ENCODE measurements at places on chromosomes 16 and 17.

DNA sequence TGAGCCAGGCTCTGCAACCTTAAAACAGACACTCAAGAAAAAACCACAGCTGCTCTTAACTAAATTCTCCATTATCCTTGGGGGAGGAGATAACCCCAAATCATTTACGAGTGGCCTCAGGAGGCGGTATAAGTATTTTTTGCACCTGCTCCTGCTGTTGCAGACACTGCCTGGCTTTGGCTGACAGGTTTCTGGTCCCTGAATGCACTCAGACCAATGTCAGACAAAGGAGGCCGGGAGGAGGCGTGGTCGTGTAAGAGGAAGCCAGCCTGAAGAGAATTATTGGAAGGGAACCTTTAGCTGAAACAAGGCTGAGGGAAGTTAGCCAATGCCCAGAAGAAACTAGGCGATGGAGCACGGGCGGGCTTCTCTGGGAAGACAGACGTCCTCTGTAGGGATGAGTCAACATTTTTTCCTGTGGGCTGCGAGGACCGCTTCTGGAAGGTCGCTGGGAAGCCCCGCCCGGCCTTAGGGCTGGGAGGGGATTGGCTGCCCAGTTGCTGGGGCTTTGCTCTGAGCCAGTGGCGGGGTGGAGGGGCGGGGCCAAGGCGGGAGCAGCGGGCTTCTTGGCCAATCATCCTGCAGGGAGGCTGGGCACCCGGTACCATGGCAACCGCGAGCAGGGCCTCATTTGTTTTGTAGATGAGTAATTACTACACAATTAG is 82.3 kb downstream of the CCDC182 start:
- DNase-seq, result peak; percentile 9

DNA sequence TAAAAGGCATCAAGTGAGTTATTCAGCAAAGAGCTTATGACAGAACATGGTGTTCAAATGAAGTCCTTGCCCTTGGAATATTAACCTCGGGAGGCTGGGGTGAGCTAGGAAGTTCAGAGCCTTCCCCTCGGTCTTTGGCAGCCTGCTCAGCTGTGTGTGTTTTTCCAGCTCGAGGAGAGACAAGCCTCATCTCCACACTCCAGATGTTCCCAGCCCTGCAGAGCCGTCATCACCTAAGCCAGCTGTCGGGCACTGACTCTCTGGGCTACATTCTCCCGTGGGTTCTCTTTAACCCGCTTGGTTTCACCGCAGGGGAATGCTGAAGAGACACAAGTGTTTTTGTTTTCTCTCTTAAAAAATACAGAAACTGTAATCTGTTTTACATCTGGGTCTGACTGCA is 47.1 kb downstream of the IRX3 start:
- DNase-seq, result no peak

DNA sequence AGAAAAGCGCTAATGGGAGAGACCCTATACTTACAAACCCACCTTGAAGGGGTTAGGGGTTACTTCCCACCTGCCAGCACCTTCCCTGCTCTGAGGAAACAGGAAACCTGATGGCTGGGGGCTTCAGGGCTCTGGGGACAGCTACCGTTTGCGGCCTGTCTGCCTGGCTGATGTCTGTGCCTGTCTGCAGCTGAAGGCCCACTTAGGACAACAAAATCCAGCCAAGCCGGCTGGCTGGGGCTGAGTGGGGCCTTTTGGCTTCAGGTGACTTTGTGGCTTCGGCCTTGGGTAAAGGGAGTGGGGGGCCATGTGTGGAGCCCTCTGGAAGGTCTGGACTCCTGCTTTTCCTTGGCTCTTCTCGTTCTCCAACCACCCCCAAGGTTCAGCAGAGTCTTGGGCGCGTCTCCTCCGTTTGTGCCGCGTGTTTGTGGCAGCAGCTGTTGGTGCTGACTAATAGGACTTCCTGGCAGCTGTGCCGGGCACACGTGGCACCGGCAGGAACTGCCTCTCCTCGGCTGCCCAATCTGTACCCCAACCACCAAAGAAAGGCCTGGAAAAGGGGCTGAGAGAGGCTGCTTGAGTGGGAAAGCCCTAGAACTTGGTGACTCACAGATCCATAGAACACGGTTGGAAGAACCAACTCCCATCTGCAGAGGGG is 186.7 kb downstream of the MSI2 start:
- DNase-seq, result peak; percentile 61

- no peak for DNase-seq
Observed at GRCh38 chr16:4510747-4511426, 27.7 kb downstream of the CDIP1 start.

DNA sequence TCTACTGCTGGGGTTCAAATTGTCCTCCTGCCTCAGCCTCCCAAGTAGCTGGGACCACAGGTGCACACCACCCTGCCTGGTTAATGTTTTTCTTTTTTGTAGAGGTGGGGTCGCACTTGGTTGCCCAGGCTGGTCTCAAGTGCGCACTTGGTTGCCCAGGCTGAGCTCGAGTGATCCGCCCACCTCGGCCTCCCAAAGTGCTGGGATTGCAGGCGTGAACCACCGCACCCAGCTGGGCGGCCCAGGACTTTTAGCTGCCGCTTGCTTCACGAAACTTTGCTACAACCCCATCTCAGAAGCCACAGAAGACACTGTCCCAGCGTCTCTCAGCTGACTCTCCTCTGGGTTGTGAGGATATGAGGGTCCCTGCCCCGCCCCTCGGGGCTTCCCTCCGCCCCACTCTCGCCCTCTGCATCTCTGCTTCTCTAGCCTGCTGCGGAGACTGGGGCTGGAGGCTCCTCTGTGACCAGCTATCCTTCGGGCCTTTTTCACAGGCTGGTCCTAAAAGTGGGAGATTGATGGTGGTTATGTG is 48.8 kb upstream of the CBX4 start:
- no peak for DNase-seq

GRCh38 chr17:78026381-78026780 is 67.9 kb downstream of the TNRC6C start:
- DNase-seq, result no peak

DNA sequence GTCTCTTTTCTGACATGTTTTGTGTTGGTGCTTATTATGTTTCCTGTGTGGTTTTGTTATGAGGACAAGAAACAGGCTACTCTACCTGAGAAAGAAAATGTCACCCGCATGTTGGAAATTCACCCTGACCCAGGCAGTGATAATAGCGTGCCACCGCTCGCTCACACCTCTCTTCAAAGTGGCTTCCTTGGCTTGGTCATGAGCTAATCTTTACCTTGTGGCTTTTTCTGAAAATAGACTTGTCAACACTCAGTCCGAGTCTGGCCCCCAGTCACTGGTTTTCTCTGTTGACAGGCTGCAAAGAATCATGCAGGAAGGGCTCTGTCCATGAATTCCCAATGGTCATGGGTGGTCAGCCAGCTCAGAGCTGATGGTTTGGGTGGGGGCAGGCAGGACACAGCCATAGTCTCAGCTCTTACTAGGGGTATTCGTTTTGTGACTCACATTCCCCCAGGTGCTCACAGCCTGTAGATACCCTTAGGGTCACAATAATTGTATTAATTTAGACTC is 121.3 kb upstream of the CACNG5 start:
- no peak for DNase-seq

DNA sequence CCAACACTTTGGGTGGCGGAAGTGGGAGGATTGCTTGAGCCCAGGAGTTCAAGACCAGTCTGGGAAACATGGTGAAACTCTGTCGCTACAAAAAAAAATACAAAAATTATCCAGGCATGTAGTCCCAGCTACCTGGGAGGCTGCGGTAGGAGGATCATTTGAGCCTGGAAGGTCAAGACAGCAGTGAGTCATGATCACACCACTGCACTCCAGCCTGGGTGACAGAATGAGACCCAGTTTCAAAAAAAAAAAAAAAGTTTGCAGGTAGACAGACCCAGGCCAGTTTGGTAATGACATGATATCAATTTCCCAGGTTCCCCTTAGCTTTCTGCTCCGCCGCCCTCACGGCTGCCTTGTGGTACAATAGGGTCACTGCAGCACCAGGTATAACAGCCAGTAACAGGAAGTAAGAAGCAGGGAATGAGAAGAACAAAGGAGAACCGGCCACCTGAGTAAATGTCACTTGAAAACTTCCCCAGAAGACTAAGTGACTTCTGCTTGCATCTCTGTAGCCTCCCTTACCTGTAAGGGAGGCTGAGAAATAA is 201.2 kb upstream of the HSBP1 start:
- no peak for DNase-seq

DNA sequence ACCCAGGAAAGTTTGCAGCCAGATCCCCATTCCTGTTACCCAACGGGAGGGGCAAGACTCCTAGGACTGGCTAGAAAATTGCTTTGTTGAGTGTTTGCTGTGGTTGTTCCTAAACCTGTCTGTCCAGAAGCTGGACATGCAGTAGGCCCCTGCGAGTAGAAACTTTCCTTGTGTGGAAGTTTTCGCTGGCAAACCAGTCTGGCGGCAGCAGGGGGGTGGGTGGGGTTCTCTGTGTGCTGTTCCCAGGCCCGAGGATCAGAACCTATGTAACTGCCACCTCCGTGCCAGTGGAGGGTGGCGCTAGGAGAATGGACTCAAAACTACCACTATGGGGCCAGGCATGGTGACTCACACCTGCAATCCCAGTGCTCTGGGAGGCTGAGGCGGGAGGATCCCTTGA is 9.2 kb downstream of the SGSM2 start:
- no peak for DNase-seq

- DNase-seq, result no peak
Observed at GRCh38 chr17:69551212-69552010, 136.9 kb downstream of the MAP2K6 start.

DNA sequence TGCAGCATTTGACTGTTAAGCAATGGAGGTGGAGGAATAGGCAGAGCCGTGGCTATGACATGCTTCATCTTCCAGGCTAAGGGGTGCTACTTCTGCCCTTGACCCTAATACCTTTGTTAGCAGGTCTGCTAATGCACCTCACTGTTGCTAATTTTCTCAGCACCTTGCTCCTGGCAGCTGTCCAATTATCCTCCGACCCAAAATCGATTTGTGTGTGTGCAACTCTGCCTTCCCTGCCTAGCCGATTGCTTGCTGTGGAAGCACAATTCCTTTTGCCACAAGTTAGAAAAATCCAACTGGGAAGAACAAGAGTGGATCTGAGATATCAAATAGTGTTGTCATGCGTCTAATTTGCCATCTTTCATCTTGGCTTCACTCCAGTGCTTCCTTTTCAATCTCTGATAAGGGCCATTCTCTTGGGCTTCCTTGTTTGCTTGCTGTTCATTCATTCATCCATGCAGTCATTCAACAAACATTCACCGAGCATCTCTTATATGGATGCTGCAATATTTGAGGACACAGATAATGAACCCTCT is 422.8 kb downstream of the RBFOX1 start:
- DNase-seq, result no peak

DNA sequence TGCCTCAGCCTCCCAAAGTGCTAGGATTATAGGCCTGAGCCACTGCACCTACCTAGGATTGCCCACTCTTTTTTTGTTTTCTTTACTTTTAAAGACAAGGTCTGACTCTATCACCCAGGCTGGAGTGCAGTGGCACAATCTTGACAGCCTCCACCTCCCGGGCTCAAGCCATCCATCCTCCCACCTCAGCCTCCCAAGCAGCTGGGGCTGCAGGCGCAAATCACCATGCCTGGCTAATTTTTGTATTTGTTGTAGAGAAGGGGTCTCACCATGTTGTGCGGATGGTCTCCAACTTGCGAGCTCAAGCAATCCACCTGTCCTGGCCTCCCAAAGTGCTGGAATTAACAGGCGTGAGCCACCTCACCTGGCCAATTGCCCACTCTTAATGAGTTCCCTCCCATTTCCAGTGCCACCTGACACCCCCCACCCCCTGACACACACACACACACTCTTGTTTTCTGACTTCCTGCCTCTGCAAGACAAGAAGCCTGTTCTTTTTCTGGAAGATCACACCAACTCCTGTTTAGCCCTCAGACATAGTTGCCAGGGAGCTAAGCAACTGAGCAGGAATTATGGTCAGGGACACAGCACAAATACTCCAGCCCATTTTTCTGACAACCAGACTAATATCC is 2.6 kb downstream of the OVCA2 start:
- DNase-seq, result no peak

DNA sequence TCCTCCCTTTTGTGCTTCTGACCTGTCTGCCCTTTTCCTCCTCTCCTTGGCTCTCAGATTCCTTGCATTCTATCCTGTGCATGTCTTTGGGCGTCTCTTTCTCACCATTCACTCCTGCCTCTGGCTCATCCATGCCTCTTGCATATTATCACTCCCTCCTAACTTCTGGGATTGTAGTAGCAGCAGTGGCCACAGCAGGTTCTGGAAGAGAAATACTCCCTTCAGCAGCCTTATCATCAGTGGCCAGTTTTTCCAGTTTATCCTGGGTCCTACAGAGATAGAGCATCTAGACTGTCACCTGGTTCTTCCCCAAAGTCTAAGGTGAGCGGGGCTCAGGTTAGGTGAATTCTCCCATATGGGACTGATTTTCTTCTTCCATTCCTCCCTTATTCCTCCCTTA is 354.0 kb upstream of the CCL2 start:
- DNase-seq, result no peak

DNA sequence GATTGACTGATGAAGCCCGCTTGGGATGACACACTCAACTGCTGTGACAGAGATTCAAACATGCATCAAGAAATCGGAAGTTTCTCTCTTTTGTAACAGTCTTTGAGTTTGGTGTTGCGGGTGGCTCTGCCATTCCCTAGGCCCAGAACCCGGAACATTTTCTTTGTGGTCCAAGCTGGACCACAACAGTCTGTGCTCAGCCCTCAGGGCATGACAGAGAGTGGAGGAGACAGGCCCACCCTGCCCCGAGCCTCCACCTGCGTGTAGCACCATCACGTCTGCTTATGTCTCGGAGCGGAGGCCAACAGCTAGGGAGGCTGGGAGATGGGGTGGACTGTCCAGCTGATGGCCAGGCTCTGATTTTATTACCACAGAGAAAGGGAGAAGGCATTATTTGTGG is 64.5 kb downstream of the SHISA6 start:
- DNase-seq, result no peak

GRCh38 chr17:7095625-7096024 is 15.6 kb upstream of the CLEC10A start:
- DNase-seq, result no peak

- DNase-seq, result no peak
Observed at GRCh38 chr16:4067262-4068001, 48.8 kb downstream of the ADCY9 start.

DNA sequence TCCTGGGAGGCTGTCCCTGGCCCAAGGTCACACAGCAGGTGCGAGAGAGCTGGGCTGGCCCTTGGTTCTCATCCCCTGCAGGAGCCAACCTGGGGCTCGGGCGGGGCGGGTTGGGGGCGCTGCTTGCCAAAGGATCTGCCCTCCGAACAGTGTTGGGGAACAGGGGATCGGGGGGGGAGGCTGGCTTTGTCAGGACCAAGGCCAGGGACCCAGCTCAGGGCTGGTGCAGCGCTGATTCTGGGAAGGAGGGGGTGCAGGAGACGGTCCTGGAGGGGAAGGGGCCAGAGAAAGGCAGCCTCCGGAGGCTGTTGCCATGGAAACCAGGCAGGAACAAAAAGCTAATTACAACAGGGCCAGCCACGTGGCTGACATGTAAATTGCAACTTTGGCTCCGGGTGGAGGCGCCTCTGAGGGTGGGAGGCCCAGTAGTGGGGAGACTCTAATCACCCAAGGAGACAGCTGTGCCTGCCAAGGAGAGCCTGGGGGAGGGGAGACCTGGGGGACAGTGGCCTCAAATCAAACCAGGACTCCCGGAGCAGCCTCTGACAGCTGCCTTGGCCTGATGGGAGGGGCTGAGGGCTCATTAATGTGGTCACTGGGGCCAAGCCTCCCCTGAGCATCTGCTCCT is 1.3 kb downstream of the TUBB3 start:
- no peak for DNase-seq

GRCh38 chr16:22645868-22646267 is 135.2 kb downstream of the NPIPB5 start:
- DNase-seq, result no peak

GRCh38 chr16:24670623-24671454 is 58.6 kb upstream of the TNRC6A start:
- no peak for DNase-seq

GRCh38 chr17:8836821-8837562 is 30.5 kb downstream of the PIK3R6 start:
- DNase-seq, result no peak

GRCh38 chr16:17273142-17273561 is 197.6 kb downstream of the XYLT1 start:
- DNase-seq, result no peak
